ENCODE measurements at places on chromosomes 2 and 18.

DNA sequence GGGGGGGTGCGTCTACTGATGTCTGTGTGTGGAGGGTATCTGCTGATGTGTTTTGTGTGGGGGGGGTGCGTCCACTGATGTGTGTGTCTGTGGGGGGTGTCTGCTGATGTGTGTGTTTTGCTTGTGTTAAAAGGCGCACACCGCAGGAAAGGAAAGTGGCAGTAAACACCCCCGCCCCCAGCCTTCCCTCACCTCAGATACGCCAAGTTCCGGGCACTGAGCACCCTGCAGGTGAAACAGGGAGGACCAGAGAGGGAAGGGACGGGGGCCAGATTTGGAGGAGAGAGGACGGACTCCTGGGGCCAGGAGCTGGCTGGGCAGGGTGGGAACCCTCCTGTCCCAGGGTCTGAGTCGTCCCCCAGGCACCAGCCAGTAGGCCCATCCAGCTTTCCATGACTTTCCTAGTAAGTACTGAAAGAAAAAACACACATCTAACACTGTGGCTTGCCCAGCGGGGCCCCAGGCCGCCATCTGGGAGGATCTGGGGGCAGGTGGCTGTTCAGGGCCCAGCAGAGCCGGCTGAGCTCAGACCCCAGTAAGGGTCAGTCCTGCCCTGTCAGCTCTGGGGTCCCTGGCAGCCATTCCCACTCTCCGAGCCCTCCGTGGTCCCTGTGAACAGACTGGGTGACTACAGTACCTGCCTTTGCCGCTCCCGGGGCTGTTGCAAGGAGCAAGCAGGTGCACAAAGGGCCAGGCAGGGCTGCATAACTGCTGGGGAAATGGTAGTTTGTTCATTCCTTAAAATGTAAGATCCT is 126.9 kb downstream of the NFATC1 start:
- no peak for DNase-seq

- peak; percentile 14 for DNase-seq
These were observed 42.5 kb upstream of the FZD5 start for GRCh38 chr2:207812058-207812725.

DNA sequence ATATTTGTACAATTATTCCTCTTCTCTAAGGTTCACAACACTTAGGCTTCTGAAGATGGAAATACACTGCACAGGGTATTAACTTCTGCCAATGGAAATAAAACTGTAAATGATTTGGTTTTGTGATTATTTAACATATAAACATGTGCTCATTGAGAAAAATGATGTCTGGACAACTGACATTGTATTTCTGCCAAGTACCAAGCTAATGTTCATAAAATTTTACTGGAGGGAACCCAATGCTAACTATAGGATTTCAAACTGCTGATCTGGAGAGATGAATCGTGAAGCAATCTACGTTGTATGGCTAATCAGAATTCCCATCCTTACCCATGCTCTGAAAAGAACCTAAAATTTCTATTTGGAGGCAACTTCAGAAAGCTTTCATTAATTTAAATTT is 279.7 kb downstream of the NRXN1 start:
- DNase-seq: no peak

DNA sequence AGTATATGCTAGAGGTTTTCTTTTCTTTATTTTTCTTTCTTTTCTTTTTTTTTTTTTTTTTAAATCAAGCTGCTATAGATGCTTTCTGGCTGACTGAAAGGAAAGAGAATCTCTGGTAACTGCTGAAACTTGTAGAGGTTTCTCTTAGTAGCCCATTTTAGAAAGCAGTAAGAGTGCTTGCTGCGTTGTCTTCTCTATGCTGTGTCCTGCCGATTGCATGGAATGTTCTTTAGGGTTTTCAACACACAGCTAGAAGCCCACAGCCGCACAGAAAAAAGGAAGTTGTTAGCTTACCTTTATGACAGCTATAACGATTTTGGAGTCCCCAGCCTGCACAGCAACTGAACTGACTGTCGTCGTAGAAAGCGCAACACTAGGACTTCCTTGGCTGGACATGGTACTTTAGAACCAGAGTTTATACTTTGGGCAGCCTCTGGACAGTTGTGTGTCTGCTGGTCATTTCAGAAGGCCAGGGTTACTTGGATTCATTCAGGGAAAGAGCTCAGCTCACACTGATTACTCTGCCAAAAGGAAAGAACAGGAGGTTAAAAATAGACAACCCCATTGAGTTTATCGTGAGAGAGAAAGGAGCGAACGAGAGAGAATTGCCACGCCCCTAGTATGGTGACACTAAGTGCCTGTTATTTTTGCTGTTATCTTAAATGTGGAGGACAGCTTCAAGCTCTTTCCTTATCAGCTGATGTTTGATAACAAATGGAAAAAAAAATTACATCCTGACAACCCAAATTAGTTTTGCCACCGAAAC is at the start of gene CCDC141:
Gene CCDC141 (minus strand): TSS at position 592 of the 766 bp plus-strand sequence. CDS start 196 bp downstream, at position 396.
- no peak for DNase-seq

- DNase-seq: no peak
These were observed 522.0 kb downstream of the SPAG16 start for GRCh38 chr2:213806125-213806726.
